ENCODE measurements at places on chromosomes 3 and 15.

- DNase-seq: no peak
Measured at GRCh38 chr15:38886315-38887163, 321.9 kb upstream of the RASGRP1 start.

GRCh38 chr15:99408236-99409096 is 157.2 kb downstream of the LRRC28 start:
- DNase-seq: no peak

- DNase-seq: no peak
Measured at GRCh38 chr3:36681867-36682266, 82.5 kb downstream of the DCLK3 start.

- DNase-seq: no peak
Measured at GRCh38 chr3:138254216-138254615, 67.1 kb downstream of the ARMC8 start.

DNA sequence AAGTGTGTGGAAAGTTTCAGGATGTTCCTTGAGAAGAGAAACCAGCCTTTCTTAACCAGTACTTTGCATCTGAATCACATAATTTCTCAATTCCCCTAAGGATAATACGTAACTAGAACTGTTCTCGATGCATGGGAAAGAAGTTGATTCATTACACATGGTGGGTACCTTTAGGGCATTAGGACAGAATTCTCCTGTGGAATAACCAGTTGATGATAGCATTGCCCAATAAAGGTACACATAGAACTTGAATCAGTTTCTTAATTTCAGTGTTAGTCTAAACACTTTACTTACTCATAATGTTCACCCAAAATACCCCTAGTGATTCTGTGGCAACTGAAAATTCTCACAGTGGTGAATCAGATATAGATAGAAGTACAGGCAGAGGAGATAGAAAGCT is 1030.9 kb downstream of the ROBO1 start:
- DNase-seq: no peak

DNA sequence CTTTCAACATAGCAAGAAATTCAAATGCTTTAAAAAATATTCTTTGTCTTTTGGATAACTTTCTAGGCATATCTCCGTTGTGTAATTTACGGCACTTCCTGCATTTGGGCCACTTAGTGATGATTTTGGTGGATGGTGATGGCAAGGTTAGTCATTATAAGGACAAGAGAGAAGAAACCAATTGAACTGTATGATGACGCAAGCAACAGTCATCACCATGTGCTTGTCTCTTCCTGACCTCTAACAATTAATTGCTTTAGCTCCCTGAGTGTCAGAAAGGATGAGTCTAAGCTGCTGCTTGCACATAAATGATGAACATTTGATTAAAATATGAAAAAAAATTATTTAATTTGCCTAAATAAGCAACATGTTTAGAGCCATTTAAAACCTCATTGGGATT is 11.3 kb upstream of the P2RY12 start:
- no peak for DNase-seq

- DNase-seq: no peak
Measured at GRCh38 chr3:170277833-170278580, 55.8 kb downstream of the PRKCI start.

DNA sequence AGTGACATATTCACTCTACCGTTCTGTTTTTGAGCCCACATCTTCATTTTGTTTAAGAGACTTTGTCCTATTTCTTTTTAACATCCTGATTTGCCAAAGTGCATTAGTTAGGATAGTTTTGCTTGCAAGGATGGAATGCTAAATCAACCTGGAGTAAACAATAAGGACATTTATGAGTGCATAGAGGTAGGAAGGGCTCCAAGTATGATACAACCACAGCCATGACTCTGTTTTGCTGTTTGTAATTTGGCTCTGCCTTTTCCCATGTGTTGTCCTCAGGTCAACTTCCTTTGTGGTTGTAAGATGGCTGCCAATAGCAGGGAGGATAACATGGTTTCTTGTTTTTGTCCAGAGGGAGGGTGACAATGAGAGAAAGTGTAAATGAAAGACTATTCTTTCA is 66.4 kb upstream of the GOLIM4 start:
- no peak for DNase-seq

All from stimulated activated CD4-positive, alpha-beta T cell treated with anti-CD3 and anti-CD28 coated beads, TNF-alpha, amount 100 ng/mL, for 24 hours (primary cell).